ENCODE measurements at places on chromosomes 4 and X. TPM values are rescaled to one million over a fixed set of nuclear protein-coding genes. Genes with fewer than 3 reads are reported as not detected.

DNA sequence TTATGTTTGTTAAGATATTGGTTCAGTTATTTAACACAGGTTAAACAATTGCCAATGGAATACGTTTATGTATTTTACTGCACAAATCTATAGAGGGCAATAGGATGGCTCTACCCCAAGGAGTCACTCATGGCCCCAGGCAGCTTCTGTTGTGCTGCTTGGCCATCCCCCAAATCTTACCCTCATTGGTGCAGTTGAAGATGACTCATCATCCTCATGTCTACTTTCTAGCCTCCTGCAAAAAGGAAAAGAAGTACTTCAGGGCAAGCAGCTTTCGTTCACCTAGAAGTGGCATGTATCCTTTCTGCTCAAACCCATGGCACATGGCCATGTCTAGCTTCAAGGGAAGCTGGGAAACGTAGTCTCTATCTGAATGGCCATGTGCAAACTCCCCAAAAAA is 14.2 kb downstream of the PHOX2B start:
- DNase-seq: no peak

DNA sequence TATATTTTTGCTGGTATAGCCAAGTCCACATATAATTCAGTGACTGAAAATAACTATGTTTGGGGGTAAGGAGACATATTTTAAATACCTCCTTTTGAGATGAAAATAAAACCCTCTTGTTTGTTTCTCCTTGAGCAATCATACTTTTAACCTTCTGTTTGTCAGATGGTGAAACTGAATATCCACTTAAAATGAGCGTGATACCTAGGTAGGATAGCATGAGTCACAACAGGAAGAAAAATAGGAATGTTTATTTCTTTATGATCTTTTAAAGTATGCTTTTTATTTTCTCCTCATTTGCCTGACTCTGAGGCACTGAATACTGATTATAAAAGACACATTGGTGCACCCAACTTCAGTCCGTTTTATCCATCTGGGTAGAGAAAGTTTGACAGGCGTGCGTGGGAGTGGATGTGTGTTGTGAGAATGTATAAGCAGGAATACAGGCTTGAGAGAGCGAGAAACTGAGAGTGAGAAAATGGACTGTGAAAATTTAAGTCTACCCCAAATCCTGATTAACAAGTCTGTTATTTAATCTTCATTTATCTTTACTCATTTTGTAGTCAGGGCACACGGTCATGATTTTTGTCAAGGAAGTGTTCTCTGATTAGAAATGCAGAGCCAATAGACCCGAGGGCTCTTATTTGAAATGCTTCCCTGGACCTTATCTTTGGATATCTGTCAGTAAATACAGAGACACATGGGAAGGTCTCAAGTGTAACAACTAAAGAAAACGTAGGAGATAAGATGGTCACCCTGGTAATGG is 62.1 kb upstream of the ANTXR2 start:
- no peak for DNase-seq

GRCh38 chr4:94357624-94358023 is 15.0 kb upstream of the HPGDS start:
- DNase-seq: no peak

Gene GAGE12F
- not detected for total RNA-seq

GRCh38 chrX:20265726-20266681 is 705 bp downstream of the RPS6KA3 start:
- DNase-seq: peak; percentile 64

DNA sequence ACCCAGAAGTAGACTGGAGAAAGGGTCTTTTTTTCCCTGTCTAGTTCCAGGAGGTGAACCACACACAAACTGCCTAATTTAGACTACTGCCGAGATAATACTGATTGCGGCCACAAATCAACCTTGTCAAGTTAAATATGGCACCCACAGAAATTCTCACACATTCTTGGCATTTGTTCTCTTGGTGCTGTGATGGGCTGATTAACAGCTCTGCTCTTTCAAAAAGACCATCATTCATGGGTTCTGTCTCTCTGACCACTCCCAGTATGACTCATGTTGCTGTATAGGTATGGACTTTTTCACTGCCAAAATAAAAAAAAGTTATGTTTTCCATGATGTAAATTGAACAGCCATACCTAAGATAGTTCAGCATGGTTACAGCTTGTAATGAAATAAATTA is 1003.5 kb upstream of the LCORL start:
- no peak for DNase-seq

Gene INTU
- 3.1 TPM for total RNA-seq

Gene RS1
- total RNA-seq: not detected

DNA sequence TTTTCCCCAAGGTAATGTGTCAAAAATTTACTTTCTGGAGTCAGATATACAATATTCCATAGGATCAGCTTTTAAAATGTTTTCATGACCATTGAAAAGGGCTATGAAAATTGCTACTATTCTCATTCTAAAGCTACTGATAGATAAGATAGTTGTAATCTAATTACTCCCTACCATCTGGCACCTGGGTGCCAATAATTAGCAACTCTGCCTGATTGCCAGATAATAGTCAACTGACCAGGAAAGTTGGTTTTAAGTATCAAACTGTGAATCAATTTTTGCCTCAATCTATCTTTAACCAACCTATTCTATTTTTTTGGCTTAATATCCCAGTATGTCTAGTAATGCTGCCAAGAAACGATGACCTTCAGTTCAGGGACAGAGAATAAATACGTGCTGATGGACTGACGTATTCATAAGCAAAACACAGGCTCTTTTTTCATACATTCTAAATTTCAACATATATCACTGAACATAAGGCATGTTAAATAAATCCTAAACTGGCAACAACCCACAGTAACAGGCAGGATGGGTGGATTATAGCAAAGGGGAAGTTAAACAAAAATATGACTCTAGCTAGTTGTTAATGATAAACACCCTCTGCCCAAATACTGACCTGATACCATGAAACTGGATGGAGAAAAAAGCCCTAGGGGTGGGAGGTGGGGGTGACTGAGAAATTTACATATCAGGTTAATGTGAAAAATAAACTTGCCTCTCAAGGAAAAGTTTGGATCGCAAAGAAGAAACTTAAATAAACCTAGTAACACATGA is 18.2 kb downstream of the SH3RF1 start:
- DNase-seq: no peak

Gene IGFBP7
- 6,655 TPM for total RNA-seq

DNA sequence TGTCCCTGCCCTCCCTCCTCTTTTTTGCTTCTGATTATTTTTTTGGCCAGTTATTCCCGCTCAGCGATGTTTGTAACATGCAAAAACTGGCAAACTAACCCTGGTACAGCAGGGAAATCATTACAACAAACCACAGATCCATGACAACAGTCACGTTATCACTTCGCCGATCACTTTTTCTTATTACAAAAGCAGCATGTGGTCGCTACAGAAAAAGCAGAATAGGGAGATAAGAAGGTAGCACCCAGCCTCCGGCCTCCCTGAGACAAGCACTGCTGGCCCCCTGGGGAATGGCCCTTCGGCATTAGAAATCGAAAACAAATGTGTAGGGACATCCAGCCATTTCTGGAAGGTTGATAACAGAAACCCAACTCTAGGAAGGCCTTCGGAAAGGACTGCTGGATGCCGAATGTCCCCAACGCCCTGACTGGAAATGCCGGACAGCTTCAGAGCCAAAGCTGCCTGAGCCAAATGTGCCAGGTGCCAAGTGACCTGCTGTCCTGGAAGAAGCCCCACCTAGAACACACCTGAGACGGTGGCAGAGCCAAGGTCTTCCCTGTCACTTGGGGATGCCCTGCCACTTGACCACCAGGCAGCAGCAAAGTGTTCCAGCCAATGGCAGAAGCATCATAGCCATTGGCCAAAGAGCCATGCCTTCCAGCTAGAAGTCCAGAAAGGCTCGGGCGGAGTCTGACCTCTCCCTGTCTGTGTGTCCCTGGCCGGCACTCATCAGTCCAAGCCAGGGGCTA is 2.9 kb downstream of the IDH3G start:
- DNase-seq: no peak

Gene CCDC149
- total RNA-seq: 8.7 TPM
